Activated naive CD4-positive, alpha-beta T cell treated with anti-CD3 and anti-CD28 coated beads for 36 hours (primary cell): ENCODE measurements at places on chromosomes 3 and 15. TPM values are rescaled to one million over a fixed set of nuclear protein-coding genes. Genes with fewer than 3 reads are reported as not detected.

GRCh38 chr15:44971036-44971435 is 14.5 kb downstream of the TERB2 start:
- no peaks in the 10 kb centered on the region for H3K36me3 ChIP-seq
- no peak for DNase-seq
- H3K27me3 ChIP-seq: no peaks in the 10 kb centered on the region
- no peaks in the 10 kb centered on the region for H3K4me1 ChIP-seq
- H3K4me3 ChIP-seq: no peak overlapping the region

GRCh38 chr3:79113876-79114275 is 653.9 kb downstream of the ROBO1 start:
- no peaks in the 10 kb centered on the region for H3K36me3 ChIP-seq
- H3K4me3 ChIP-seq: no peak overlapping the region
- no peak overlapping the region for H3K27ac ChIP-seq
- no peaks in the 10 kb centered on the region for H3K4me1 ChIP-seq
- H3K27me3 ChIP-seq: no peaks in the 10 kb centered on the region

DNA sequence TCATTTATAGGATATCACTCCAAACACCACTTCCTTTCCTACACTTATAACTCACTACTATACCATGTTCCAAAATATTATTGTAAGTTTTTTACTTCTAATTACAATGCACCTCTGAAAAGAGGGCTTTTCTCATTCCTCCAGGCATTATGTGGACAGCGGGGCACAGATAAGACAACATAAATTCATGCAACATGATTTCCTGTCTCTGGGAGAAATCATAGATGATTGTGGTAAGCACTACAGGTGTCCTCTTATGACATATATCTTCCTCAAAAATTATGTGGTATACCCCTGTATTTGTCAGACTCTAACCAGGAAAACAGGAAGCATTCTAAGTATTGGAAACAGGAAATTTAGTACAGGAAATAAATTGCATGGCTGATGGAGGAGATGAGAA is 45.7 kb upstream of the INO80 start:
- no peak overlapping the region for H3K27ac ChIP-seq
- H3K27me3 ChIP-seq: no peaks in the 10 kb centered on the region
- no peaks in the 10 kb centered on the region for H3K36me3 ChIP-seq

GRCh38 chr15:81480645-81481053 is 106.6 kb upstream of the TMC3 start:
- H3K36me3 ChIP-seq: no peaks in the 10 kb centered on the region
- no peak overlapping the region for H3K4me3 ChIP-seq
- DNase-seq: peak; percentile 8
- no peaks in the 10 kb centered on the region for H3K4me1 ChIP-seq
- H3K27me3 ChIP-seq: peaks cover 2% of the 10 kb centered on the region

DNA sequence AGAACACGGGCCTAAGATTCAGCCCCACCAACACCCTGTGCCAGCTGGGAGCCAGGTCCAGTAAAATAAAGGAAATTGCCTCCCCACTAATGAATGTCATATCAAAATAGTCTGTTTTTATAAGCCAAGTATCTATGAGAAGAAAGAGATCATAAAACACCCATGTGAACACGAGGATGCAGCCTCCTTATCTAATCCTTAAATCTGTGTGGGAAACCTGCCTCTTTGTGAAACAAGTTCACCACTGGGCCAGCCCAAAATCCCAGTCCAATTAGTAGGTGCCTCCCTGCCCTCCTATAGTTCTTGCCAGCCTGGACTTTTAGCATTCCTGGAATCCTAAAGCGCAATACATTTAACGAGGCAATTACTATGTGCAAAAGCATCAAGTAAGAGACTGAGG is 42.0 kb downstream of the SCAPER start:
- H3K36me3 ChIP-seq: peaks cover 4% of the 10 kb centered on the region
- no peak overlapping the region for H3K27ac ChIP-seq
- no peak for DNase-seq
- H3K27me3 ChIP-seq: no peaks in the 10 kb centered on the region

DNA sequence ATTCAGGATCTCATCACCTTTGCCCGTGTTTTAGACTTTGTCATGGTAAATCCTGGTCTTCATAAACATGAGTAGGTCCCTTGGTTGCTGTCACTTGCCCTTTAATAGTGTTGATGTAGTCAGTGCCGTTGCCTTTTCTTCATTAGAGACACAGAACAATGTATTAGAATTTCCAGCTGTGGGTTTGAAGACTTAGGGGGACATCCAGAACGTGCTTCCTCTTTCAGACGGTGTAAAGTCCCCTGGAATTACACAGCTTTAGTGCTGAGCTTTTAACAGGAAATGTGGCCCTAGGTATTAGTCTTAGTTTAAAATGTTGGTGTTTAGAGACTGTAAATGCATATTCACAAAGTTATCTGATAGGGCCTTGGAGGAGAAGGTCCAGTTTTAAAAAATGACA is 8.8 kb upstream of the LRCH3 start:
- H3K27me3 ChIP-seq: no peaks in the 10 kb centered on the region
- H3K4me1 ChIP-seq: peaks cover 4% of the 10 kb centered on the region
- no peak for DNase-seq
- H3K27ac ChIP-seq: peak overlapping the region; percentile 3
- H3K4me3 ChIP-seq: no peak overlapping the region

DNA sequence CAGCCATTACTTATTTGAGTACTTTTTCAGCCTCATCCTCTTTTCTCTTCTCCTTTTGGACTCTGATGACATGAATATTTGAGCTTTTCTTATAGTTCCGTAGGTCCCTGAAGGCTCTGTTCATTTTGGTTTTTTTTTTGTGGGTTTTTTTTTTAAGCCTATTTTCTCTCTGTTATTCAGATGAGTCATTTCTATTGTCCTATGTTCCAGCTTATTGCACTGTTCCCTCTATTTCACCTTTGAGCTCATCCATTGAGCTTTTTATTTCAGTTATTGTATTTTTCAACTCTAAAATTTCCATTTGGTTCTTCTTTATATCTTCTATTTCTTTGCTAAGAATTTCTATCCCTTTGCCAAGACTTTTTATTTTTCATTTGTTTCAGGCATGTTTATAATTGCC is 7.2 kb upstream of the MGLL start:
- H3K27ac ChIP-seq: no peak overlapping the region
- H3K27me3 ChIP-seq: peaks cover 35% of the 10 kb centered on the region
- H3K36me3 ChIP-seq: no peaks in the 10 kb centered on the region
- no peak overlapping the region for H3K4me3 ChIP-seq

DNA sequence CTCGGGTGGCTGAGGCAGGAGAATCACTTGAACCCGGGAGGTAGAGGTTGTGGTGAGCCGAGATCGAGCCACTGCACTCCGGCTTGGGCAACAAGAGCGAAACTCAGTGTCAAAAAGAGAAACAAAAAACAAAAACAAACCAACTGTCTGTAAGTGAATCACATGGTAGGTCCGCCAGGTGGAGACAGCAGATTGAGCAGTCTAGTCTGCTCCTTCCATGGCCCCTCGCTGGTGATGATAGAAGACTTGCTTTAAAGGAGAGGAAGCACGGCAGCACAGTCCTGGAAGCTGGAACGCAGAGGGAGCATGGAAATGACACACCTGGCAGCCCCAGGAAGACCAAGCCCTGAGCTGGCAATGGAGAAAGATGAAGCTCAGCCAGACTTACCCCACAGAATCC is 31.4 kb upstream of the MGLL start:
- no peaks in the 10 kb centered on the region for H3K4me1 ChIP-seq
- no peak overlapping the region for H3K4me3 ChIP-seq
- H3K36me3 ChIP-seq: no peaks in the 10 kb centered on the region
- no peak overlapping the region for H3K27ac ChIP-seq

GRCh38 chr3:186141790-186142189 is 32.9 kb upstream of the ETV5 start:
- DNase-seq: no peak
- H3K27ac ChIP-seq: no peak overlapping the region
- no peaks in the 10 kb centered on the region for H3K36me3 ChIP-seq
- H3K4me3 ChIP-seq: no peak overlapping the region
- H3K4me1 ChIP-seq: no peaks in the 10 kb centered on the region

GRCh38 chr15:33757516-33758232 is 210.6 kb upstream of the CHRM5 start:
- DNase-seq: no peak
- no peak overlapping the region for H3K4me3 ChIP-seq
- H3K27ac ChIP-seq: no peak overlapping the region
- H3K36me3 ChIP-seq: no peaks in the 10 kb centered on the region

DNA sequence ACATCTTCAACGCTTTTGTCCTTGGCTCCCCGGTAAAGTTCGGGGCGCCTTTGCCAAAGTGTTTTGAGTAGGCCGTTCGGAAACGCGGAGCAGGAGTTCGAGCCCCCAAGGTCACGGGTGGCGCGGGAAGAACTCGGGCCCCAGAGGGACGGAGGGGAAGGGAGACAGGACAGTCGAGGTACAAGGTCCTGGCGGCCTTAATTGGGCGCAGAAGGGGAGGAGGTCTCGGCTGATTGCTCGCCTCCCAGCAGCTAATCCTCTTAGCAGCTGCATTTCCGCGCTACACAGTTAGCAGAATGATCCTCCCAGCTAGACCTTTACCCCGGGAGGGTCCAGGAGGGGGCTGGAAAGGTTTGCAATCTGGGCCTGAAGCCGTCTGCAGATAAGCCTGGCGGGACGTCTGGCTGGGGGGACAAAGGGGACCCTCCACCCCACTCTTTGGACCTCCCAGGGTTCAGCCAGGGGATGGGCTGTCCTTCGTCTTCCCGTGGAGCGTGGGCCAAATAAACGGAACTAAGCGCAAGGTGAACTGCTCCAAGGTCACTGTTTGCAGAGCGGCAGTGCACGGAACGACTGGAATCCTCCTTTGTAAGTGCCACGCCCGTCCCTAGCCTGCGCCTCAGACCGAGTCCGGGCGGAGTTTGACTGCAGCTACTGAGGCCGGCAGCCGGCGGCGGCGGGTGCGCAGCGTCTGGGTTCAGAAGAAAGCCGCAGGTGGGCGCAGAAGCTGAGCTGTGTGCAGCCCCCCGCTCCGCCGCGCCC is 7.2 kb downstream of the EOMES start:
- no peaks in the 10 kb centered on the region for H3K36me3 ChIP-seq
- no peak for DNase-seq
- peaks cover 19% of the 10 kb centered on the region for H3K4me1 ChIP-seq
- peaks cover 57% of the 10 kb centered on the region for H3K27me3 ChIP-seq
- H3K4me3 ChIP-seq: peak overlapping the region; percentile 93

GRCh38 chr15:100291106-100291505 is 50.7 kb downstream of the ADAMTS17 start:
- H3K36me3 ChIP-seq: peaks cover 8% of the 10 kb centered on the region
- peaks cover 2% of the 10 kb centered on the region for H3K4me1 ChIP-seq

DNA sequence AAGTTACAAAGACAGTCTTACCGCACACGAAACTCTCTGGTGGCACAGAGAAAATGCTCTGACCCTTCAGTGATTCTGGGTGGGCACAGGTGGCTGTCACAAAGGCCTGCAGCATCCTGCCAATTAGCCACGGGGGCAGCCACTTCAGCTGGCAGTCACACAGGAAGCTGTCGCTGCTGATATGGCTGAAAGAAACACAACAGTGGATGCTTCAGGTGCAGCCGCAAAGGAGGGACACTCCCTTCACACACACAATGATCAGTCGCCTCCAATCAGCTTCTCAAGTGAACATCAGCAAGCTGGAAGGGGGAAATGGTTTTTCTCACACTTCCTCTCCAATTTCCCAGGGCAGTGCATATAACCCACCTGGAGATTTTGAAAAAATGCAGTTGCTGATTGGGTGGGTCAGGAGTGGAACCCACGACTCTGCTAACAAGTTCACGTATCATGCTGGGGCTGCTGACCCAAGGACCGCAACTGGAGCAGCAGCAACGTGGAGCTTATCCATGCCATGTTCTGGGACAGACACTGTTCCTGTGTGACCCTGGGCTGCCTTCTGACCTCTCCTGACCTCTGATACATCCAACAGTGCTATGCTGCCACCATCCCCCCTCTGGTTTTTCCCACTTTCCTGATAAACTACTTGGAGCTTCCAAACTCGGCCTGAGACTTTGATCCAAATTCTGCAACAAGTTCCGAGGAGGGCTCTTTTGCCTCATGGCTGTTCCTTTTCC is 106.6 kb downstream of the LRIG1 start:
- H3K36me3 ChIP-seq: peaks cover 35% of the 10 kb centered on the region
- peak overlapping the region; percentile 73 for H3K4me3 ChIP-seq
- no peaks in the 10 kb centered on the region for H3K27me3 ChIP-seq

DNA sequence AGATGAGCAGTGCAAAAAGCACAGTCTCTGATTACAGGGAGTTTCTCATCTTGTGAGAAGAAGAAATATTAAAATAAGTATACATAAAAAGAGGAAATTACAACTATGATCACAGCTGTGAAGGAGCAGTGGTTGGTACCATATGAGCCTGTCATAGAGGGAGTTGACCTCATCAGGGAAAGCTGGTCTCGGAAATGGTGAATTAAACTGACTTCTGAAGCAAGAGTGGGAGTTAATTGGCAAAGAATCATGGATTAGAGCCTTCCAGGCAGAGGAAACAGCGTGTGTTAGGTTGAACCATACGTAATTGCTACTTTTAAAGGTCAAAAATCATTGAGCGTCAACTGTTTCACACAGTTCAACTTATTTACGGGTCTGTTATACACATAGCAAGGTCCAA is 539.1 kb downstream of the EDEM1 start:
- no peaks in the 10 kb centered on the region for H3K36me3 ChIP-seq
- H3K4me3 ChIP-seq: no peak overlapping the region
- no peaks in the 10 kb centered on the region for H3K4me1 ChIP-seq
- H3K27ac ChIP-seq: no peak overlapping the region
- H3K27me3 ChIP-seq: no peaks in the 10 kb centered on the region

DNA sequence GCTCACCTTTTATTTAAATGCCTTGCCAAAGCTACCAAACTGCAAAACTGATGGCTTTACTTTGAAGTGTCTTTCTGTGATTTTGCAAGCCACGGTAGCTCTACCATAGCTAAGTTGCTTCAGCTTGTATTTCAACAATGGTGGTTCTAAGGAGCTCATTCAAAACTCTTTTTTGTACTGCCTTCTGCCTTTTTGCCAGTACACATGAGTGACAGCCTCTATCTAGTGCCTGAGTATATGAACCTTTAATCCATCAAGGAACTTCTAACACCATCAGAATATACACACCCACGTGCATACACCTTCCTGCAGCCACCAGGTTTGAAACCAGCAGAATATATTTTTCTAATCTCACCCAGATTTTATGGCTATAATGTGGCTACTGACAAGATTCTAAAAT is 10.4 kb upstream of the NR2F2 start:
- H3K36me3 ChIP-seq: no peaks in the 10 kb centered on the region
- no peak overlapping the region for H3K27ac ChIP-seq
- peaks cover 52% of the 10 kb centered on the region for H3K27me3 ChIP-seq
- DNase-seq: no peak
- H3K4me3 ChIP-seq: no peak overlapping the region
- peaks cover 2% of the 10 kb centered on the region for H3K4me1 ChIP-seq

DNA sequence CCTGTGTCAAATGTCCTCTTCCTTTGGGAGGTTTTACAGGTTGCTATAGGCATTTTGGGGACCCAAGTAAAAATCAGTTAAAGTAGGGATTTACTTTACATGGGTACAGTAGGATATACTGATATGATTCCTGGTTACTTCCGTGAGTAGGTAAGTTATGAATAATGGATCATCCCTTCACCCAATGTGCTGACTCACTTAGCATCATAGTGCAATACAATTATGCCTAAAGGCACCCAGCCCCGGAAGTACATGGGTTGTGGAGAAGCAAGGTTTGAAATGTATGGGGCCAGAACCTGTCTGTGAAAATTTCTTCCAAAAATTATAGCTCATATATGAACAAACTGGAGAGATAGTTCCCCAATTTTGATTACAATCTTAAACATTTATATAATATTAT is 64.0 kb downstream of the GLB1 start:
- no peak for DNase-seq
- no peak overlapping the region for H3K4me3 ChIP-seq
- no peaks in the 10 kb centered on the region for H3K27me3 ChIP-seq
- H3K36me3 ChIP-seq: peaks cover 35% of the 10 kb centered on the region
- no peak overlapping the region for H3K27ac ChIP-seq
- peaks cover 15% of the 10 kb centered on the region for H3K4me1 ChIP-seq

Gene PTH1R
- not detected for total RNA-seq

Gene NAALADL2
- not detected for total RNA-seq

Gene INKA1
- 0.37 TPM for total RNA-seq

Gene RAB27A
- 124 TPM for total RNA-seq
